Trophoblast cell (in vitro differentiated cells and primary cell): ENCODE measurements at places on chromosomes 7 and 10.

GRCh38 chr7:93651603-93652159 lies 77.2 kb upstream of the CALCR start:
- no peak for DNase-seq

GRCh38 chr10:30398788-30399187 lies 35.2 kb upstream of the MAP3K8 start:
- no peak for DNase-seq

- no peak for DNase-seq
Measured at GRCh38 chr7:155529346-155529745, 17.0 kb downstream of the CNPY1 start.

GRCh38 chr7:33179519-33179918 lies 50.2 kb downstream of the BBS9 start:
- DNase-seq: no peak

DNA sequence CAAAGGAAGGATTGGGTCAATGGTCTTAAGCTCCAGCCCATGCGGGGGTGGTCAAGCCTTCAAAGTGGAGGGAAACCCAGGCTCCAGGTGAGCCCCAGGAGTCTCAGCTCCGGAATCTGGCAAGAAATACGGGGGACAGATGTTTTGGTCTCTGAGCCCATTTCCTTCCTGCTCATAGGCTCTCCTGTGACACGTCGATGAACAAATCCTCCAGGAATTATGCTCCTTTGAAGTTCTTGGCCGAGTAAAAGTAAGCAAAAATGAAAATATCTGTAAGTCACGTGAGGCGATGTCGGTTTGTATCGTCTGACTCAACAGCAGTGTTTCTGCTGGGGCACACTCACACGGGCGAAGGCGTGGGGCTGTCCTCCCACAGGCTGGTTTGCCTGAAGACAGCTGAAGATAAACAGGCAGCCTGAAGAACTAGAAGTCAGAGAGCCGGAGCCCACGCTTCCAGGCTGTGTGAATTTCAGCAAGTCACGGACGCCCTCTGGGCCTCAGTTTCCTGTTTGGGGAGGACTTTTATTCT lies 52.6 kb upstream of the SMNDC1 start:
- DNase-seq: peak; percentile 71

DNA sequence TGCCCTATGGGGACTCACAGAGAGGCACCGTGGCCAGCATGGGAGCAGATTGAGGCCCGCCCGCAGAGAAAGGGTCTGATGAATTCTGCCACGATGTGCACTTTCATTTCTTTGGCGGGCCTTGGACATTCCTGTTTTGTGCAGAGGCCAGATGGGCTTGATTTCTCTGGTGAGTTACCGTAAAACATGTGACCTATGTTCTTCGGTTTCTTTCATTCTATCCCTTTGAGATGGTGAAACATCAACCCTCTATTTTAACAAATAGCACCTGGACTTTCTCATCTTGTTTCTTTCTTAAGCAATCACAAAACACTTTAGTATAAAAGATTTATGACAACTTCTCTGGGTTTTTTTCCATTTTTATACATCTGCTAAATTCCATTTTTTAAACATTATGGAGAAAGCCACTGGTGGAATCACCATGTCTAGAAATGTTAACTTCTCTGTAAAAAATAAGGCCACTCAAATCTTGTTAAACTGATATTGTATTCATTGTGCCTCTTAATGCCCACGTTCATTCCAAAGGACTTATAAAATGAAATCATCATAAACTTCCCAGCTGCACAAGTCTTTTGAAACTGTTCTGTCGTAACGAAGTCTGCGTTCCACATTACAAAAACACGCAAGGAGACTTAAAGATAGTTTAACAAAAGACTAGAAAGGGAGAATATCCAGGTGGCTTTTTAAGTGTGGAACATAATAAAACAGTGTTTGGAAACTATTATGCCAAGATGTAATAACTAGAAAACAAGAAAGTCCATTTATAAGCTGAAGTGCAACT lies 21.4 kb upstream of the ODAD2 start:
- DNase-seq: peak; percentile 42

DNA sequence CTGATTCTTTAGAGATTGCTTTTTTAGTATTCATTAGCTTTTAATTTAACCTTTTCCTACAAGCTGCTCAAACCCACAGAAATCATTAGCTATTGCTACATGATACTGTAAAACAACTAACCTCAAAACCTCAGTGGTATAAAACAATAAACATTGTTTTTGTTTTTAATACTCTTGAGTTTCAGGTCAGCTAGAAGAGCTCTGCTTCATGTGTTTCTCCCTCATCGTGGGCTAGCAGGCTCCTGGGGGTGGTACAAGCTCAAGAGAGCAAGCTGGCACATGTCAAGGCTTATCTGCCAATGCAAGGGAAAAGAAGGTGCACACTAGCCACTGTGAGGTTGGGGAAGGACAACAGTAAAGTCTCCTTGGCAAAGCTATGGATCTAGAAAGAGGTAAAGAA lies 232.9 kb upstream of the PHF14 start:
- DNase-seq: no peak

- DNase-seq: no peak
Measured at GRCh38 chr7:105675934-105676371, 94.7 kb upstream of the EFCAB10 start.
